ENCODE measurements at places on chromosomes 2 and 18.
A peak's percentile ranks its signal among the peaks of the same experiment; 100 is the strongest.

DNA sequence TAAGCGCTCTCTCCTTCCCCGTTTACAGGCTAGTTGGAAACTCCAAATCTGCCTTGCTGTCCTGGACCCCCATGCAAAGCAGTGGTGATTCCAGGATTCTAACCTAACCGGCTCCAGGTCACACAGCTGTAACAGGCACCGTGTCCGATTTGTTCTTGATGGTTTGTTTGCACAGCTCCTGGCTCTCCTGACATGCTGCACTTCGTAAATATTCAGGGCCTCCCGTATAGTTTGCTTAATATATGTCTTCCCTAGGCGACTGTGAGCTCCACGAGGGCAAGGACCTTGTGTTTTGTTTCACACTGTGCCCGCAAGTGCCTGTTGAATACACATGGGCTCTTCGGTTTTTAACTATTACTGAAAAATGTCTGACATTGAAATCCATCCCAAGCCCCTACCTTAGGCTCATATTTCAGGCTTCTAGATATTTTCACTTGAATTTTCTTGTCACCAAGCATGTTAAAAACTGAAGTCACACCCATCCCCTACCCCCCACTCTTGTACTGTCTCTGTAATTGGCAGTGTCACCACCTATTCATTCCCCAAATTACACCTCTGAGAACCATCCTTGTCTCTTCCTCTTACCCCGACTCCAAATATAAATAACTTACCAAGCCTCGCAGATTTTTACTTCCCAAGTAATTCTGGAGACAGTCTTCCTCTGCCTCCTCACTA is 1.0 kb upstream of the PUM2 start:
- peaks cover 11% of the 10 kb centered on the region for H3K4me1 ChIP-seq
- no peaks in the 10 kb centered on the region for H3K36me3 ChIP-seq
- peak overlapping the region; percentile 97 for H3K27ac ChIP-seq
- peak overlapping the region; percentile 80 for H3K4me3 ChIP-seq
- no peak for DNase-seq

DNA sequence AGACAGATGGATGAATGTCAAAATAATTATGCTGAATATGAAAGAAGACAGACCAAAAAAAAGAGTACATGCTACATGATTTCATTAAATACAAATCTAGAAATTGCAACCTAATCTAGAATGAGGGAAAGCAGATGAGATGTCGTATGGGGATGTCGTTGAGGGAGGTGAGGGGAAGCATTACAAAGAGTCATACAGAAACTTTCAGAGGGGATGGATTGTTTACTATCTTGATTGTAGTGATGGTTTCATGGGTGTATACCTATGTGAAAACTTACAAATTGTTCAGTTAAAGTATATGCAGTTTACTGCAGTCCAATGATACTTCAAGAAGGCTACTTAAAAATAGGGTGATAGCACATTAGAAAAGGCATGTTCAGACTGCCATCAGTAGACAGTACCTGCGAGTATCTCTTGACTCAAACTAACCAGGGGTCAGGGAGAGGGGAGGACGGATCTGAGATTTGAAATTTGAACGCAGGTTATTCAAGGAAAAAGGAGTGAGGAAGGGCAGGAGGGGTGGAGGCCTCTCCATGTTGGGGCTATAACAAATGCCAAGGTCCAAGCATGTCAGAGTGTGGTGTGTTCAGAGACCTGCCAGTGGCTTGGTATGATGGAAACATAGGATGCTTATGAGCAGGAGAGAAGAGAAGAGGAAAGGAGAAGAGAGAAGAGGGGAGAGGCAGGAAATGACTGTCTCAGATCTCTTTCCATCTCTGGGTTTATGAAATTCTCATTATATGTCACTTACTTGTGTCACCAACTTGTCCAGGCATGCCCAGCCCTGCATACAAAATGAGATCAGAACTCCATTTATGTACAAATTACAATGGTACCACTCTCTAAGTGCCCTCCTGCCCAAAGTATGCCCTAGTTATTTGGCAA is 257.3 kb upstream of the CXCR4 start:
- no peaks in the 10 kb centered on the region for H3K36me3 ChIP-seq
- DNase-seq: no peak
- no peak overlapping the region for H3K4me3 ChIP-seq
- no peak overlapping the region for H3K27ac ChIP-seq
- no peaks in the 10 kb centered on the region for H3K27me3 ChIP-seq
- no peaks in the 10 kb centered on the region for H3K4me1 ChIP-seq

- H3K27ac ChIP-seq: no peak overlapping the region
- H3K27me3 ChIP-seq: no peaks in the 10 kb centered on the region
- no peaks in the 10 kb centered on the region for H3K4me1 ChIP-seq
- no peak overlapping the region for H3K4me3 ChIP-seq
- H3K36me3 ChIP-seq: no peaks in the 10 kb centered on the region
Observed at GRCh38 chr2:181304011-181304844, 153.0 kb upstream of the ITGA4 start.

GRCh38 chr2:148218326-148219075 is 197.6 kb downstream of the MBD5 start:
- H3K36me3 ChIP-seq: no peaks in the 10 kb centered on the region
- H3K4me3 ChIP-seq: no peak overlapping the region
- H3K27ac ChIP-seq: no peak overlapping the region
- no peak for DNase-seq
- H3K27me3 ChIP-seq: no peaks in the 10 kb centered on the region

GRCh38 chr2:231927566-231927890 is 1.3 kb upstream of the NPPC start:
- no peaks in the 10 kb centered on the region for H3K36me3 ChIP-seq
- no peak for DNase-seq
- H3K4me1 ChIP-seq: peaks cover 8% of the 10 kb centered on the region
- H3K27ac ChIP-seq: no peak overlapping the region
- H3K27me3 ChIP-seq: no peaks in the 10 kb centered on the region
- no peak overlapping the region for H3K4me3 ChIP-seq

DNA sequence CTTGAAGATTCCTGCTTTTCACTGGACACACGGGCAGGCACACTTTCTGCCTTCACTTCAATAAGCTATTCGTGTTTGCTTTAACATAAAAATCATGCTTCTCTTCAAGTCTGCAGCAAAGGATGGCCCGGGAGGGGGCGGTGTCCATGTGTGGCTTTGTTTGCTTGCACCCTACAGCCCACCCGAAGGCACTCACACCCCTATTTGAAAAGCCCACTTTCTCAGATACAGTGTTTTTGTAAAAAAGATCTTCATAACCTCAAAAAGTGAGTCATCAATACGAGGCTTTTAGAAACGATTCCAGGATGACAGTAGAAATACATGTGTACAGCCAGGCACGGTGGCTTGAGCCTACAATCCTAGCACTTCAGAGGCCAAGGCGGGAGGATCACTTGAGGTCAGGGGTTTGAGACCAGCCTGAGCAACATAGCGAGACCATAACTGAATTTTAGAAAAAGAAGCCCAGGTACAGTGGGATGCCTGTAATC is 36.5 kb upstream of the HPCAL1 start:
- H3K27ac ChIP-seq: no peak overlapping the region
- no peaks in the 10 kb centered on the region for H3K27me3 ChIP-seq
- H3K4me3 ChIP-seq: no peak overlapping the region
- no peaks in the 10 kb centered on the region for H3K36me3 ChIP-seq
- no peaks in the 10 kb centered on the region for H3K4me1 ChIP-seq

GRCh38 chr2:100818606-100819369 is 1.2 kb upstream of the NPAS2 start:
- H3K4me3 ChIP-seq: peak overlapping the region; percentile 82
- DNase-seq: peak; percentile 60
- no peaks in the 10 kb centered on the region for H3K36me3 ChIP-seq
- H3K27ac ChIP-seq: peak overlapping the region; percentile 95
- no peaks in the 10 kb centered on the region for H3K4me1 ChIP-seq

GRCh38 chr2:69890881-69891280 is 2.9 kb upstream of the SNRNP27 start:
- no peak overlapping the region for H3K27ac ChIP-seq
- H3K27me3 ChIP-seq: no peaks in the 10 kb centered on the region
- H3K4me3 ChIP-seq: no peak overlapping the region

DNA sequence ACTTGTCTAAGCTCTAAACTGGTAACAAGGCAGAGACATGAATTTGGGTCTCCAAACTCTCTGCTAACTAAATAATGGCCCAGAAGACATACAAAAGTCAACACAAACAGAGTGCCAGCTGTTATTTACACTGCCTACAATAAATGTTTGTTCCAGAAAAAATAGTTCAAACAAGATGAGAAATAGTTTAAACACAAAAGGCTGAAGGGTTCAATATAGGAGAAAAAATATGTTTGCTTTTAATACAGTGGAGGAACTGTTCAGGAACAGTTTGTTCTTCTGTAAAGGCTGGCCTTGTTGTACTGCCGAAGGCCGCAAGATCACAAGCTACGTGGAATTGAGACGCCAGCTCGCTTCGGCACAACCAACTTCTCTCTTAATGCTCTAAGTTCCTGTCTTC is 74.6 kb downstream of the AFF3 start:
- H3K27ac ChIP-seq: no peak overlapping the region
- no peaks in the 10 kb centered on the region for H3K4me1 ChIP-seq
- no peaks in the 10 kb centered on the region for H3K27me3 ChIP-seq

All from breast epithelium (tissue), 4 donors.